ENCODE measurements at places on chromosomes 7 and 10.

GRCh38 chr7:99579956-99580777, 17.9 kb upstream of the TMEM225B start:
- peak; percentile 34 for DNase-seq

GRCh38 chr7:140209866-140210609, 33.3 kb upstream of the KDM7A start:
- DNase-seq: peak; percentile 69

- no peak for DNase-seq
These were observed 212.9 kb downstream of the ELMO1 start for GRCh38 chr7:37235813-37236212.

DNA sequence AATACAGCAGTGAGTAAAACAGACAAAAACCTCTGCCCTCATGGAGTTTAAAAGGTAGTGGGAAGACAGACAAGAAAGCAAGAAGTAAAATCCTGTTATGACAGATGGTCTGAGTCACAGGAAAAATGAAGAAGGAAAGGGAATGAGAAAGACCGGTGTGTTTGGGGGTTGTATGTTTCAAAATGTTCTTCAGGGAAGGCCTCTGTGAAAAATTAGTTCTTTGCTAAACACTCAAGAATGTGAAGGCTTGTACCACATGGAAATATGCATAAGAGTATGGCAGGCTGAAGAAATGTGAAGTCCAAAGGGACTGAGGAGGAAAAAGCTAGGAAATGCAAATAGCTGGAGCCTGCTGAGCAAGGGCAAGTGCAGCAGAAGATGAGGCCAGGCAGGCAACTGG, 315.9 kb upstream of the SEMA3A start:
- DNase-seq: no peak

DNA sequence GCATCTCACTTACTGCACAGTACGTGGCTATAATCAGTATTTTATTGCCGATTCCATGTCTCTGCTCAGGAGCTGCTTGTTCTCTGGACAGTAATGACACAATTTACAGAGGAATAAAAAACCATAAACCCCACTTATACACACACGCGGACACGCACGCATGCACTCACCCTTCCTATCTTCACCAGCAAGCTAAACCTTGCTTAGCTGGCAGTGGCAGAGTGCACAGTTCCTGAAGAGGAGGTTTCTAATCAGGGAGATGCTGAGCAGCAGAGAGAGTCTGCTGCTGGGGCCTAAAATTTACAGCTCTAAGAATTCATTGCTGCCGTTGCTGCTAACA, 66.3 kb downstream of the SND1 start:
- DNase-seq: peak; percentile 19

DNA sequence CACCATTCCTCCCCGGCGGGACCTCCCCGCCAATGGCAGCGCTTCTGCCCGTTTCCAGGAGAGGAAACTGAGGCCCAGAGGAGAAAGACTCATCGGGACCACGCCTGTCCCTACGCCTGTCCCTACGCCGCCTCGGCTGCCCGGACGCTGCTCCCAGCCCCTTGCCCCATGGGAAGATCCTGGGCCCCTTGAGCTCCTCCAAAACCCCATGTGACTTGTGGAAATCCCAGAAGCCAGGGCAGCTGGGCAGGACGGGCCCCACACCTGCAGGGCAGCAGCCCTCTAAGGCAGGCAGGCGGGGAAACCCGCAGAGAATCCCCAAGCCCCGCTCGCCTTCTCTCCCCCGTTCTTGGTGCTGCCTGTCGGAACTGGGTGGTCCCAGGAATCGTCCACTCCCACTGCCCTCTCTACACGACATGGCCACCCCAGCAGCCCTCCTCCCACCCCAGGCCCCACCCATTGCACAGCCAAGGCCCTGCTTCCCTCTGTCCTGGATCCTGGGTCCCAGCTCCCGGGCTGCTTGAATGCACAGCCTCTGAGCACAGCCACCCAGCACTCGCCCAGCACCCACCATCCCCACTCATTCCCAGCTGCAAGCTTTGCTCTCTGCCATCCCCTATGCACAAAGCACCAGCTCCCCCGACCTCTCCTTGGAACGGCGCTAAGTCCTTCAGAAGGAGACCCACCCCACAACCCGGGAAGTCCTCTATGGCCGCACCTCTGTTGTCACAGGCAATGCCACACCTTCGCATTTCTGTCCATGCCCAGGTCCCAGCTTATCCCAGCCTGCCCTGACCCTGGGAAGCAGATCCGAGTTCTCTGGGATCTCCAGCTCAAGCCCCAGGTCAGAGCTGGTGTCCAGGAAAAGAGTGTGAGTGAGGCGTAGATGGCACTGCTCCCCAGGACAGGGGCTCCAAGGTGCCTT, 50.6 kb downstream of the SLC29A4 start:
- peak; percentile 62 for DNase-seq

- no peak for DNase-seq
These were observed 100.9 kb downstream of the SAMD9 start for GRCh38 chr7:93016681-93017381.

DNA sequence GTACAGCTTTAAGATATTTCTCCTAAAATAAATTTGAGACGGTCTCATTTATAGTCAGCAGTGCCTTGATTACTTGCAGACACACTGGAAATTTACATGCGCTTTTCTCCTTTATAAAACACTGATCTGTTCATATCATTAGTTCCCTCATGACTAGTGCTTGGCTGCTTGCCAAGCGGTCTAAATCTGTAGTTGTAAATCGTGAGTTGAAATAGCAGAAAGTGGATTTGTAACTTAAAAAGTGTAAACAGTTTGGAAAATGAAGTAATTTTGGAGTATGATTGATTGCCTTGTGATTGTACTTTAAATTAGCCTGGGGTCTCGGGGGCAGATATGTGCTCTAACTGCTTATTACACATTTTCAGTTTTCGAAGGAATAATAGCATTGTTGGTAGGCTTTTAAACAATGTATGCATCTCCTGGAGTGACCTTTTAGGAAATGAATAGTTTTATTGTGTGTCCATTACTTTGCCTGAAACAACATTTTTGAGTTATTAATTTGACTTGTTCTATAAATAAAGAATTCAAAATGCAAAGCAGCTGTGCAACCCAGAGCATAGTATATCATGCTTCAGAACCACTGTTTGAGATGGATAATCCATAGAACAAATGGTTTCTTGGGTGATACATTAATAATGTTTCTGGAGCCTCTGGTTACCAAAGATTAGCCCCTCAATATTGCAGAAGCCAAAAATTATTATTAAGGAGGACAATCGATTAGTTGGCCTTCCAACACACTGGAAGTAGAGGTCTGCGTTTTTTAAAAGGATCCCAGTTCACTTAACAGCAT, 73.3 kb downstream of the ARID5B start:
- peak; percentile 51 for DNase-seq

- DNase-seq: no peak
These were observed 143.4 kb downstream of the DYNC1I1 start for GRCh38 chr7:95915731-95916130.

- DNase-seq: no peak
These were observed 157.4 kb downstream of the FRMD4A start for GRCh38 chr10:14173391-14173705.

DNA sequence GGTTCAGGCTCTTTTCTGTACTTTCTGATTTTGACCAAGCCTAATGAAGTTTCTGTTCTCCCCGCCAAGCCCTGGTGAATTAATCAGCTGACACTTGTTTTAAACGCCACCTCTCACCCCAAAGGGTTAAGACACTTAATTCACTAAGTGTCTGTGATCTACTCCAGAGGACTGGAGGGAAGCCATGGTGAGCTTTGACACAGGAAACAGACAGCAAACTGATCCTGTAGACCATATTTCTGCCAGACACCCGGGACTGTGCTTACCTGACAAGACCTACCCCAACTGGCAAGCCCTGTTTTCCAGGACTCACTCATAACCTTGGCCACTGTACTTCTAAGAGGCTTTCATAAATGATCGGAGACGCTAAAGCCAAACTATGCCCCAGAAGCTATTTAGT, 126.0 kb downstream of the STRA8 start:
- DNase-seq: no peak

DNA sequence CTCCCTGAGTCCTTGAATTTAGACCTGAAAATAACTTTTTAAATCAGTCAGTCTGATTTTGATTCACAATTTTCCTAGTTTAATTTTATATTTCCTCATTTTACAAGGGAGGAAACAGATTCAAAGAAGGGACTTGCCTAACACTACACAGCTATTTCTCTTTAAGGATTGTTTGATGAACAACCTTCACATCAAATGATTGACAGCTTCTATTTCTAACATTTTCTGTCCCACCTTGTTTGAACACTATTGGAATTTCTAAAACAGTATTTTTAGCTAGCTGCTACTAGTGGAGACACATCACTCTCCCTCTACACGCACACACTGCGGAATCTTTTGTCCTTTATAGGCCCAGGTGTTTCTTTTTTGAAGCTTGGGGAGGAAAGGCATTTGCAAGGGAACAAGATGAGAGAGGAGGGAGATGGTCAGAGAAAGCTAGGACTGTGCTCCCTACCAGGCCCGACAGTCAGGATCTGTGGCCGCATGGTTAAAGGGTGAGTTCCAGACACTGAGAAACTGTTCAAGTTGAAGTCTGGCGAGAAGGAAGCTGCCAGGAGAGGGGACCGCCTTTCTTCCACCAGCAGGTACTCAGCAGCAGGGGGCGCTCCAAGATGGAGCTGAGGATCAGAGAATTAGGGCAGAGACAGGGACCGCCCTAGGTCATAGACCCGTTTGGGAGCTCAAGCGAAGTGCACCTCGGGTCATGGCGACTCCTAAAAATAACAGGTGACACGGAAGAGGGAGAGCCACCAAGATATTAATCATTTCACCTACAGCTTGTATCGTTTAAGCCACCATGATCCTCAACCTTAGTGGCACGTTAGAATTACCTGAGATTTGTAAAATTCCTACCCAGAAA, 49.7 kb downstream of the DNAJC12 start:
- peak; percentile 79 for DNase-seq

DNA sequence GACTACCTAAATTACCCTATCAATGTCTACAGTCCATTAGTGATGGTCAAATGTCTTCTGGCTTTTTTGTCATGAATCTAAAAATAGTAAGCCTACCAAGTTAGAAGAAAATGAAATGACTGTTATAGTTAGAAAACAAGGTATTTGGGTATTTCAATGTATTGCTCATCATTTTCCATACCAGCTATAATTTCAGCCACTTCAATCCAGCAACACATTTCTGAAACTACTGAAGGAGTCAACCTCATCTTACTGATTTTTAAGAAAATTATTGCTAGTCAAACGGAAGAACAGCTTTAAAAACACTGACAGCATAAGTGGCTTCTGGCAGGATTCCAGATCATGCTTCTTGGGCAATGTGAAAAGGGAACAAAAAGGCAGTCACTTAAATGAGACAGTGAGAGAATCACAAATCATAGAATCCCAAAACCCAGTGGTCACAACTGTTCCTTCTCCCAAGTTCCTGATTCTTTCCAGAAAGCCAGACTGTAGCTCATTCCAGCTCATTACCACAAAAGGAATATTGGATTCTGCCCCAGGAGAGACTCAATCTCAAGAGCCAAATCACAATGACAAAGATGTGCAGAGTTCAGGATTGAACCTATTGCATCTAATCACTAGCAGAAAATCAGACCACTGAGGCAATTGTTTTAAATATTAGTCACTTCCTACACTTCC, 61.2 kb upstream of the LRRN3 start:
- DNase-seq: peak; percentile 8

- no peak for DNase-seq
These were observed 809.5 kb upstream of the CELF2 start for GRCh38 chr10:10208196-10208595.

DNA sequence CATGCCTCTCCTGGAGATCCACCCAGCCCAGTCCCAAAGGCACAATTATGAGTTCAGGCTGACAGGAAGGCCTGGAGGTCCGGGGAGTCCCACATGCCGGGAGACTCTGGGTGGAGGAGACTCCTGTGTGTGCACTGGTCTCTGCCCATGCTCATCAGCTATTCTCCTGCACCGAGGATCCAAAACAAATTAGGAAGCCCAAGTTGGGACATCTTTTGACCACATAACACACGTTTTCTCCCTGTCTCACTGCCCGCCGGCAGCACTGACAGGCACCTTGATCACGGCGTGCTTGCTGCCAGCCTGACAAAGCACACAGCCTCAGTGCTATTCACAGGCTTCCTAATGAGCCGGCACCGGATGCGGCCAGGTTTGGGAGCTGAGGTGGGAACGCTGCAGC, 412.7 kb downstream of the PTPRN2 start:
- no peak for DNase-seq

GRCh38 chr7:30173058-30173897, 38.5 kb downstream of the MTURN start:
- peak; percentile 32 for DNase-seq

GRCh38 chr7:34452363-34452762, 205.7 kb upstream of the NPSR1 start:
- DNase-seq: no peak

DNA sequence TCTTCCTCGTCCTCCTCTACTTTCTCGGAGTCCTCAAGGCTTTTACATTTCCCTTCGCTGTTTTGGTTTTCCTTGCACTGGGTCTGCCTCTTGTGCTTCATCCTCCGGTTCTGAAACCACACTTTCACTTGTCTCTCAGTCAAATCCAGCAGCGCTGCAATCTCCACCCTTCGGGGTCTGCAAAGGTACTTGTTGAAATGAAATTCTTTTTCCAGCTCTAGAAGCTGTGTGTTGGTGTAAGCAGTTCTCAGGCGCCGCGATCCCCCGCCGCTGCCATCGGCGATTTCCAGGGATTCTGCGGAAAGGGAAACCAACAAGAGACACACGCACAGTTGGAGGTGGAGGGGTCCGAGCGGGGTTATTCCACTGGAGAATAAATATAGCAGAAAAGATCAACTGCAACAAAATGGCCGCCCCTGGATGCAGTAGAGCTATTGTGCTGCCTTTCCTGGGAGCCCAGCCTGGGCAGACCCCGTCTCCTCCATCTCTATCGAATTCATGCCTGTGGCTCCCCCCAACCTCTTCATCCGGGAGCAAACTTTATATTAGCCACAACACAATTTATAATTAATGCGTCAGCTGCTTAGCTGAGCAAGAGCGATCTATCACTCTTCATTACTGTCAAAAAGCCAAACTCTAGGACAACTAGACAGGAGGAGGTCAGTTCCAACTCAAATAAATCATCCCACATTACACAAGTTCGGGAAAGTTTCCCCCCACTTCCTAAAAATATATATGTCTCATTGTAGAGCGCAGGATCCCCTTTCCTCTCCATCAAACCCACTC, 1.1 kb downstream of the HOXA2 start:
- no peak for DNase-seq

DNA sequence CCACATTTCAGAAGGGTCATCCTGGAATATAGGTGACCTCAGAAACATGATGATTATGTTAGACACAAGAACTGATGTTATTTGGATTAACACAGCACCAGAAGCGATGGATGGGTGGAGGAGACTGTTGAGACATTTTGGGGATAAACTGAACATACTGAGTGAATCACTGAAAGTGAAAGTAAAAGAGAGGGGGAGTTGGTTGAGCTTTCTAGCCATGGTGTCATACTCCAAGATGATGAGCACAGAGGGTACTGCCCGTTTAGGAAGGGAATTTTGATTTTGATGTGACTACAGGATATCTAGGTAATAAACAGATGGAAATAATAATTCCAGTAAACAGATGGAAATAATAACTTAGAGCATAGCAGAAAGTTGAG, 248.0 kb upstream of the NPY start:
- no peak for DNase-seq

DNA sequence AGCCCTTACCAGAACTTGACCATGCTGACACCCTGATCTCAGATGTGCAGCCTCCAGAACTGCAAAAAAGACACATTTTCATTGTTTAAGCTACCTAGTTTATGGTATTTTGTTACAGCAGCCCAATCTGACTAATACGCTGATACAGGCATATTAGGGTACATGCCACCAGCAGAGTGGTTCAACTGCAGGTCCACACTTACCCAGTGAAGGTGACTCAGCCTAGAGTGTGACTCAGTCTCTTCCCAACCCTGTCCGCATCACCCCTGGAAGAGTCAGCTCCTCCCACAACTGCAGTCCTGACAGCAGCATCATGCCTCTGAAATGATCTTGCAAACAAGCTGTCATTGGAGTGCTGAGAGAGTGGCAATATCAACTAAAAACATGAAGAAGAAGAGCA, 30.8 kb upstream of the GOT1 start:
- no peak for DNase-seq

All from transverse colon (tissue), 4 donors.